ENCODE measurements at places on chromosomes 7 and 10. TPM values are rescaled to one million over a fixed set of nuclear protein-coding genes. Genes with fewer than 3 reads are reported as not detected.
A peak's percentile ranks its signal among the peaks of the same experiment; 100 is the strongest.

MMRN2 gene
- 1.6 TPM for total RNA-seq

FXYD4 gene
- total RNA-seq = not detected

SFMBT2 gene
- total RNA-seq = 9.1 TPM

MRLN gene
- total RNA-seq = not detected

OR13A1 gene
- total RNA-seq = 0.38 TPM

SKAP2 gene
- total RNA-seq = 42.8 TPM

GRCh38 chr10:98167191-98167590 is 32.7 kb downstream of the R3HCC1L start:
- H3K4me1 ChIP-seq = no peaks in the 10 kb centered on the region
- DNase-seq = no peak
- H3K4me3 ChIP-seq = no peak overlapping the region

GRCh38 chr7:30912986-30913811 is 1.5 kb downstream of the AQP1 start:
- H3K4me3 ChIP-seq = no peak overlapping the region
- peaks cover 15% of the 10 kb centered on the region for H3K27me3 ChIP-seq
- no peak overlapping the region for H3K27ac ChIP-seq

DNA sequence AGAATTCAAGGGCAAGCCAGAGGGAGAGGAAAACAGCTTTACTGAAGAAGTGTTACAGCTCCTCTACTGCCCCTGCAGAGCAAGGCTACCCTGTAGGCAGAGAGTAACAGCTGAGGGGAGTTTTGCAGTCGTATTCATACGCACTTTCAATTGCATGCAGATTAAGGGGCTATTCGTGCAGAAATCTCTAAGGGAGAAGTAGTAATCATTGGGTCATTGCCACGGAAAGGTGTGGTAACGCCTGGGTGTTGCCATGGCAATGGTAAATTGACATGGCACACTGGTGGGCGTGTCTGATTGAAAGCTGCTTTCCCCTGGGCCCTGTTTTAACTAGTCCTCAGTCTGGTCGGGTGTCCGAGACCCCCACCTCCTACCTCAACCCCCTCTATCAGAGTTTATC is 227.2 kb downstream of the NSUN6 start:
- H3K4me3 ChIP-seq = no peak overlapping the region
- H3K27ac ChIP-seq = no peak overlapping the region
- no peak for DNase-seq
- H3K4me1 ChIP-seq = no peaks in the 10 kb centered on the region

GRCh38 chr10:102776779-102777456 is 33.2 kb downstream of the WBP1L start:
- H3K27ac ChIP-seq = peak overlapping the region; percentile 84
- peaks cover 55% of the 10 kb centered on the region for H3K4me1 ChIP-seq
- peaks cover 3% of the 10 kb centered on the region for H3K36me3 ChIP-seq

- no peak for DNase-seq
- no peaks in the 10 kb centered on the region for H3K36me3 ChIP-seq
- no peak overlapping the region for H3K27ac ChIP-seq
These were observed 212.4 kb downstream of the CAMK1D start for GRCh38 chr10:12561720-12562119.

DNA sequence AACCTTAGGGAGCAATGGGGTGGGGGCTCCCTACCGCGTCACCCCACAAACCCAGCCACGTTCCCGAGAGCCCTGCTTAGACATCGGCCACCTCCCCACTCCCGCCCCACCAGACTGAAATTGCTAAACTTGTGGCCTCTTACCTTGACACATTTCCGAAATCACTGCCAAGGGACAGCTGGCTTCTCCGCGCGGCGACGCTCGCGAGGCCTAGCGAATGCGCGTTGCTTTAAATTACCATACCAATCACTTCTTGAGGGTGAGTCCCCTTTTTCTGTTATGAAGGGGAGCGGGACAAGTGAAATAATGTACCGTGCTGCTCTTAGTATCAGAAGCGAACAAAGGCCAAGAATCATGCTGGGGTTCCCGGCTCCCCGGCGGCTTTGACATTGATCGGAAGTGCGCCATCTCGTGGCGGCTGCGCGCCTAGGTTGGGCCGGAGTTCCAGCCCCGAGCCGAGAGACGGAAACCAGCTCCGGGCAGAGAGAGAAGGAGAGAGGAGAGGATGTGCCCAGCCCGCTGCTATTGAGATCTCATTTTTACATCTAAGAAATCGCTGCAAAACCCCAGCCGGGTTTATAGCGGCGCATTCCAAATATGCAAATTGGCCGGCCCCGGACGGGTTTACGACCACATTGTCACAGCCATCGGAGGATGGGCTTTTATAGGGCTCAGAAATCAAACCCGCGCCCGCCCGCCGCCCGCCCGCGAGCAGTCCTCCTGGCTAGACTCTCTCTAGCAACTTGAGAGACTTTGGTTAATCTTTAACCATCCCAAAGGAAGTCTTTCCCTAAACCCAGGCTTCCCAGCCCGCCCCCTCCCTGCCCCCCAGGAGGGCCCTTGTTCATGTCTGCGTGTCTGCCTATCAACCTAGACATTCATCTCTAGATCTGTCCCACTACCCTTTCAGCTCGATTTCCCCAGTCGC is 5.3 kb downstream of the HOXA11 start:
- H3K4me1 ChIP-seq = peaks cover 7% of the 10 kb centered on the region
- H3K4me3 ChIP-seq = peak overlapping the region; percentile 21
- peak overlapping the region; percentile 5 for H3K27ac ChIP-seq

- no peak for DNase-seq
- H3K27ac ChIP-seq = no peak overlapping the region
- H3K4me1 ChIP-seq = no peaks in the 10 kb centered on the region
These were observed 19.9 kb downstream of the ADAP1 start for GRCh38 chr7:934469-935163.

DNA sequence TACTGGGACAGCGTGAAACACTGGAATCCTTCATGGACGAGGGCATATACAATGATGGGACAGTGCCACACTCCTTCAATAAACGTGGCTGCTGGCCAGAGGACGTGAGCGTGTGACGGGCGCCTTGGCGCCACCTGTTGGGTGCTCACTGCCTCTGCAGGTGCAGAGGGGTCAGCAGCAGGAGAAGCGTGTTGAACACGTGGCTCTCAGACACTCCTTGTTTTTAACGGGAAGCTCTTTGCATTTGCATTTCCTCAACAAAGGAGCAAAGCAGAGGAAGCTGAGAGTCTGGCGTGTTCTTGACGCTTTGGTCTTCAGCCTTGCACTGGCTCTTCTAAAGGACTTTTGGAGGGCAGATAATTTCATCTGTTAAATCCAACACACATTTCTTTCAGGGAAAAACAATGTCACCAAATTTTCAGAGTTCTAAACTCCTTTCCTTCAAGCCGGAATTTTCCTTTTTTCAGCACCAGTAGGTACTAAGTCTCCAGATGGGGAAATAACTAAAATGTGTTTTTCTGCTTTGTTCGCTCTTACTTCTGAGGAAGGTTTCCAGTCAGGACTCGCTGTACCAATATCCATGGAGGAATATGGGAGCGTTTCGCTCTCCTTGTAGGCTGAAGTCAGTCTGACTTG is 2.9 kb upstream of the GET4 start:
- peak overlapping the region; percentile 64 for H3K27ac ChIP-seq
- DNase-seq = peak; percentile 49
- peaks cover 24% of the 10 kb centered on the region for H3K36me3 ChIP-seq
- no peak overlapping the region for H3K4me3 ChIP-seq

DNA sequence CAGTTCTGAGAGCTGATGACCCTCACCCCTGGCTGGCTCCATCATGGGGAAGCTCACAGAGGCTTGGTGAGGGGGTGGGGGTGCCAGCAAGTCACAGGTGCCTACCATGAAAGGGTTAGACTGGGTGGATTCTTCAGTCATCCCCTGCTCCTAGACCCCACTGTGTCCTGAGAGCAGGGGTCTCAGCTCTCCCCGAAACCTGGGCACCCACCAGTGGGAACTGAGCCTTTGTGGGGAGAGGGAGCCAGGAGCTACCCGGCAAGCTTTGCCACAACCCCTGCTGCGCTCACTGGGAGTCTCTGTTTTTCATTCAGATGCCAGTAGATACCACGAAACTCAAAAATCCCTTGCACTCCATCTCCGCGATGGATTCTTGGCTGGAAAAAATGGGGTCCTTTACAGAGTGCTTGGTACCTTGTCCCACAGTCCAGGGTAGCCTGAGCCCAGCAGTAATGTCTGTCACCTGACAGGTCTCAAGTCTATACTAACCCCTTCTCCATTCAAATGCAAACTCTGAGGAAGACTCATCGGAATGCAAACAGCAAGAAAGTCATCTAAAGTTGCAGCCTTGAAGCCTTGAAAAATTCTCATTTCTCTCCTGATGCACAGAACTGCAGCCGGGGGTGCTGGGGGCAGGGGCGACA is 48.9 kb upstream of the ENO4 start:
- no peaks in the 10 kb centered on the region for H3K4me1 ChIP-seq
- H3K4me3 ChIP-seq = no peak overlapping the region
- peaks cover 47% of the 10 kb centered on the region for H3K27me3 ChIP-seq
- no peak overlapping the region for H3K27ac ChIP-seq
- no peak for DNase-seq

DNA sequence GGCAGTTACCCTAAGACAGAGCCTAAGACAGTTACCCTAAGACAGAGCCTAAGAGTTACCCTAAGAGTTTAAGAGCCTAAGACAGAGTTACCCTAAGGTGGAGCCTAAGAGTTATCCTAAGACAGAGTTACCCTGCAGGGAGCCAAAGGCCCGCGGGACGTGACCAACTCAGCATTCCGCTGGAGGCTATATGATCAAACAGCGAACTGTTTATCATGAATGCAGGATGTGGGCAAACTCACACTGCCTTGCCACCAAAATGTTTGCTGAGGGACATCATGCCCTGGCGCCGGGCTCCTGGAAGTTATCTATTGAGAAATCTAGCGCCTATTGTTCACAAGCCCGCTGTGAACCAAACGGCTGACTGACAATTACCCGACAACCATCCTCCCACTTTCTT is 49.9 kb downstream of the BLVRA start:
- no peak overlapping the region for H3K4me3 ChIP-seq
- H3K4me1 ChIP-seq = no peaks in the 10 kb centered on the region

DNA sequence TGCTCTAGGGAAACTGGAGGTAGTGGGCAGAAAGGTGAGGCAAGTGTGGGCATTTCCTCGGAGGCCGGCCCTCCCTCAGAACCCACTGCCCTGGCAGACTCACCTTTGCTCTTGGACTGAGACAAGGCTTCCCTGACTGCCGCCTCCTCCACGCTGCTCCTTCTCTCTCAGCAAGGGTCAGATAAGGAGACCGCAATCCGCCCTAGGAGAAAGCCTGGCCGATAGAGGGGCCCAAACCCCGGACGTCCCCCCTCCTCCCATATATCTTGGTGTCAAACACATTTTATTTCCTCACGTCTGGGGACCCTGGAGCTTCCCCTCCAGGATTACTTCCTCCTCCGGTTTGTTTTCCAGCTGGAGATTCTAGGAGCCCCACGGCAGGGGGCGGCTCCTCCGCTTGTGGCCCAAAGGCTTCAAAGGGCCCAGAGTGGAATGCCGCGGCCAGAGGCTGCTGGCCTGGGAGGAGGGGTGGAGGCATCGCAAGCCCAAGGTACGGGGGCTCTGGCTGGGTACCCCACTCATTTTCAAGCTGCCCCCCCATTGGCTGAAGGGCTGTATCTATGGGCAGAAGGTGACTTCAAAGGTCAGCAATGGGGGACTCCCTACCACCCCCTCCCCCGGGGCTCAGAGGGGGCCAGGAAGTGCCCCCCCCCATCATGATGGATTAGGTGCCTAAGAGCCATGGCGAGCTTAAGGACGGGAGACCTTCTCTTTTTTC is 31.7 kb upstream of the LBX1 start:
- DNase-seq = no peak
- peaks cover 37% of the 10 kb centered on the region for H3K27me3 ChIP-seq
- no peak overlapping the region for H3K27ac ChIP-seq
- H3K4me3 ChIP-seq = no peak overlapping the region

GRCh38 chr10:119669975-119670640 is 18.9 kb downstream of the BAG3 start:
- no peak for DNase-seq
- H3K27me3 ChIP-seq = no peaks in the 10 kb centered on the region
- H3K4me3 ChIP-seq = no peak overlapping the region
- H3K27ac ChIP-seq = no peak overlapping the region

GRCh38 chr10:42476101-42476500 is 162.3 kb downstream of the ZNF33B start:
- no peaks in the 10 kb centered on the region for H3K27me3 ChIP-seq
- H3K4me3 ChIP-seq = no peak overlapping the region
- no peak overlapping the region for H3K27ac ChIP-seq
- H3K4me1 ChIP-seq = no peaks in the 10 kb centered on the region

DNA sequence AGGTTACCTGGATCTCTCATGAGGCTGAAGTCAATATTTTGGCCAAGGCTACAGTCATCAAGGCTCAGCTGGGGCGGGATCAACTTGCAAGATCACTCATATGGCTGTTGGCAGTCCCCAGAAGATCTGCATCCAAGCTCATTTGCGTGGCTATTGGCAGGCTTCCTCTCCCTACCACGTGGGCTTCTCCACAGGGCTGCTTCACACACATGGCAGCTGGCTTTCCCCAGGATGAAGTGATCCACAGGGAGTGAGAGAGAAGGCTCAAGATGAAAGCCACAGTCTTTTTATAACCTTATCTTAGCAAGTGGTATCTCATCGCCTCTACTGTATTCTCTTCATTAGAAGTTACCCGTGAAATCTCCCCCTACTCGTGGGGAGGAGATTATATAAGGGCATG is 167.4 kb downstream of the TMEM26 start:
- H3K27ac ChIP-seq = no peak overlapping the region
- H3K36me3 ChIP-seq = peaks cover 2% of the 10 kb centered on the region
- peaks cover 2% of the 10 kb centered on the region for H3K27me3 ChIP-seq
- H3K4me1 ChIP-seq = no peaks in the 10 kb centered on the region

- no peaks in the 10 kb centered on the region for H3K36me3 ChIP-seq
- no peak overlapping the region for H3K27ac ChIP-seq
- H3K4me1 ChIP-seq = no peaks in the 10 kb centered on the region
- DNase-seq = no peak
- no peak overlapping the region for H3K4me3 ChIP-seq
- peaks cover 8% of the 10 kb centered on the region for H3K27me3 ChIP-seq
These were observed 63.2 kb upstream of the FHIP2A start for GRCh38 chr10:114758331-114758730.

- DNase-seq = no peak
- no peaks in the 10 kb centered on the region for H3K36me3 ChIP-seq
- H3K27me3 ChIP-seq = peaks cover 8% of the 10 kb centered on the region
- no peak overlapping the region for H3K4me3 ChIP-seq
These were observed 105.0 kb upstream of the AGR3 start for GRCh38 chr7:16986755-16987154.

DNA sequence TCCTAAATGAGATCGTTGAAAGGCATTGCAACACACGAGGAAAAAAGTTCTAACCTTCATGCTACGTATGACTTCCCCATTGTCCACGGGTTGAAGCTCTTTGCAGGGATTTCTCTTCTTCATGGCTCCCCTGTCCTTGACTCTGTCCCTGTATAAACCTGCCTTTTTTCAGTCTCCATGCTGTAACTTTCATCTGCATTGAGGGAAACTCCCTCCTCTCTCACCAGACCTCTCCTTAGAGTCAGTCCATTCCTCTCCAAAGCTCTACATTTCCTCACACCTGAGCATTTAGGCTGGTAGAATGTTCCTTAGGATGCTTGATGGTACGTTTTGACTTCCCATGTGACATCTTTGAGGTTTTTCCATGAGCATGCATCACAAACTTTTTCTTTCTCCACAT is 134.2 kb upstream of the FAM171A1 start:
- H3K4me1 ChIP-seq = no peaks in the 10 kb centered on the region
- peaks cover 15% of the 10 kb centered on the region for H3K27me3 ChIP-seq
- no peak overlapping the region for H3K27ac ChIP-seq
